ENCODE measurements at places on chromosomes 16 and 17. TPM values are rescaled to one million over a fixed set of nuclear protein-coding genes. Genes with fewer than 3 reads are reported as not detected.

Gene ITGAX
- total RNA-seq, result 0.14 TPM

- no peak for DNase-seq
These were observed 38.1 kb downstream of the LGALS9 start for GRCh38 chr17:27669136-27669535.

GRCh38 chr16:2954656-2955381 lies 9.3 kb upstream of the KREMEN2 start:
- no peak for DNase-seq

- DNase-seq, result no peak
These were observed 110.7 kb upstream of the NOL11 start for GRCh38 chr17:67606896-67607604.

GRCh38 chr16:72189865-72190371 lies 18.0 kb upstream of the PMFBP1 start:
- DNase-seq, result no peak

- DNase-seq, result peak; percentile 67
These were observed 6.7 kb upstream of the MT4 start for GRCh38 chr16:56558024-56558747.

DNA sequence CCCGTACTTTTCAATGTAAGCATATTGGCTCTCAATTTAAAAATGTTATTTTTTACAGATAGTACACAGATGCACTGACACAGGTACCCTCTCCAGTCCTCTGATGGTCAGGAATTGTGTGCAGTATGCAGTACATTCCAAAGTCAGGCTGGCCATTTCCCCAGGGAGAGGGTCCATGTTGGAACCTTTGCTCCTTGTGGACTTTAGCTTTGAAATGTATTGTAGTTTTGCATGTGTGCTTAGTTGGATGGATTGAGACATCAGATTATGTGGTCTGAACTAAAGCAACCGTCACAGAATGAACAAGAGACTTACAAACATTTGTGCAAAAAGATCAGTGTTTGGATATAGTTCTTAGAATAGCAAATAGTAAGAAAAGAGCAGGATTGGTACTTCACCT lies 381.1 kb downstream of the WWOX start:
- no peak for DNase-seq

All from kidney epithelial cell (primary cell).